ENCODE measurements at places on chromosomes 3 and 15.
A peak's percentile ranks its signal among the peaks of the same experiment; 100 is the strongest.

DNA sequence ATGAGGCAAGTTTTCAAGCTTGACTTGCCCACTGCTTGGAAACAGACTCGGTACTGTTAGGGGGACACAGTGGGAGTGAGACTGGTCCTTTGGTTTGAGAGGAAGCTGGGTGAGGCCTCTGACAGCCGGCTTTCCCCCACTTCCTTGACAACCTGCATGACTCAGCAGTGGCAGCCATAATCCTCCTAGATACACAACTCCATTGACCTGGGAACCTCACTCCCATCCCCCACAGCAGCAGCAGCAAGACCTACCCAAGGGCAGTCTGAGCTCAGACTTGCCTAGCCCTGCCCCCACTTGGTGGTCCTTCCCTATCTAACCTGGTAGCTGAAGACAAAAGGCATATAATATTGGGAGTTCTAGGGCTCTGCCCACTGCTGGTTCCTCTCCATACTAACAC, 1043.5 kb upstream of the ALCAM start:
- no peak for DNase-seq

GRCh38 chr15:45628136-45628535, 6.7 kb upstream of the SQOR start:
- DNase-seq: no peak

DNA sequence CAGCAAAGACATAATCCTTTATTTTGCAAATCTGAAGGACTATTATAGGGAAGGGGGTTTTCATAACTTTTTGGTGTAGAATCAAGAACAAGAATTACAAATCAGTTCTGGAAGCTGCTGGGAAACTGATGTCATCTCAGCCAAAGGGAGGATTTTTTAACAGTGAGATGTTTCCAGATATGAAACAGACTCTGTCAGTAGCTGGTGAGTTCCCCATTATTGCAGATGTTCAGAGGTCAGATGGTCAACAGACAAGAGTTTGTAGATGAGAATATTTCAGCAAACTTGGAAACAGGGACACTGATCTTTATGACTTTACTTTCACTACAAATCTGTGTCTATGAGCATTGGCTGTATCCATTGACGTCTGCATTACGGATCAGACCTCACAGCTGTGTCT, 71.9 kb upstream of the LPP start:
- DNase-seq: peak; percentile 36

DNA sequence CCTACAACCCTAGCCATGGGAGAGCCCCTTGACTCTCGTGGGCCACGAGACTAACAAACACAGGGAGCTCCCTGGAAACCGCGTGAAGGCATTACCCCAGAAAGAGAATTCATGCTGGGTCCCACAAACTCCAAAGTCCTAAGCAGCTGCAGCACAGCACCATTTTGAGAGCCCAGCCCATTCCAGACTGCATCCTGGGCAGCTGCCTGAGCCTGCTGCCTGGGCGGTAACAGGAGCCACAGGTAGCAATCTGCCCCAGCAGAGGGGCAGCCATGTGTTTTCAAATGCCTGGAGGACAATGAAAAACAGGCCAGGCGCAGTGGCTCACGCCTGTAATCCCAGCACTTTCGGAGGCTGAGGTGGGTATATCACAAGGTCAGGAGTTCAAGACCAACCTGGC, 62.9 kb upstream of the TBC1D23 start:
- DNase-seq: no peak

DNA sequence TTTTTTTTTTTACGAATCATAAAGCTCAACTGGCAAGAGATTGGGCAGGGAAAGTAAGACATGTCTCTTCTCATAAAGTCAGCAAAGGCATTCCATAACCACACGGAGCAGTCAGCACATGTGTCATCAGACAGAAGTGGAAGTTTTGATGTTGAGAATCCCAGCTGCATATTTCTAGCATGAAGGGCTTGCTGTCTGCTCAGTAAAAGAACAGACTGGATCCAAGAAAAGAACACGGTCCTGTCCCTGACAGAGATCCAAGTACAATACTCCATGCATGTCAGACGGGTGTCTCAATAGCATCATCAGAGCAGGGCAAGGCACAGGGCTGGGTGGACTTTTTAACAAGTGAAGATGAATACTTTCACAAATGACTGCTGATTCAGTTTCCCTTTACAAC, 38.2 kb downstream of the ABI3BP start:
- no peak for DNase-seq

DNA sequence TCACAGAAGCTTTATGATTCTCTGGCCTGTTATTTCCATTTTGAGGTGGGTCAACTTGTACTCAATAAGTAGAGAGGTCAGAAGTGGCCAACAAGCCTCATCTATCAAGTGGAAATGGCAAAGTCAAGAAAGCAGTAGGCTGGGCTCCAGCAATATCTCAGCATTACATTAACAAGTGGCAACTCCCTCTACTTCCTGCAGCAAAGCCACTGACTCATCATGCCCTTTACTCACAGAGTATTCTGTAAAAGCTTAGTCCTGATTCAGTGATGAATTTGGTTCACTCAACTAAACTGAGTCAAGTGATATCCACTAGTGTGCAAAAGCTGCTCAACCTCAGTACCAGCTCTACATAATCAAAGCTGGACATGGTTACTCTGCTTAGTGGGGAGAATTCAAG, 954.6 kb downstream of the EPHA3 start:
- peak; percentile 0 for DNase-seq

GRCh38 chr15:81653259-81653658, 279.2 kb upstream of the TMC3 start:
- peak; percentile 28 for DNase-seq

GRCh38 chr3:69368129-69368741, 17.7 kb downstream of the FRMD4B start:
- peak; percentile 29 for DNase-seq

DNA sequence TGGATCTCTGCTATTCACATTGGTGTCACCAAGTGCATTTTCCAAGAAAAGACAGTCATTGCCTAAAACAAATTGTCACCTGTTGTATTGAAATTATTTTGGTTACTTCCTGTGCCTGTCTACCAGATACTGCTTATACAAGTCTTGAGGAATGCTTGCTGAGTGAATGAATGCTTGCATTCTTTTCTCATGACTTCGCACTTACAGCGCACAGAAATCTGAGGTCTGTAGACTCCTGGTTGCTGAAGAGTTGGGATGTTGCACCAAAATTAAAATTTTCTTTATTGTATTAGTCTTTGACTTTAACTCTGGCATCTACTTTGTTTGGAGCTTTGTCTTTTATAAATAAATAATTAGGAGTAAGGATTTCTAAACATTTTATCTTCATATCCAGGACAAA, 28.4 kb downstream of the SH3GL3 start:
- no peak for DNase-seq

DNA sequence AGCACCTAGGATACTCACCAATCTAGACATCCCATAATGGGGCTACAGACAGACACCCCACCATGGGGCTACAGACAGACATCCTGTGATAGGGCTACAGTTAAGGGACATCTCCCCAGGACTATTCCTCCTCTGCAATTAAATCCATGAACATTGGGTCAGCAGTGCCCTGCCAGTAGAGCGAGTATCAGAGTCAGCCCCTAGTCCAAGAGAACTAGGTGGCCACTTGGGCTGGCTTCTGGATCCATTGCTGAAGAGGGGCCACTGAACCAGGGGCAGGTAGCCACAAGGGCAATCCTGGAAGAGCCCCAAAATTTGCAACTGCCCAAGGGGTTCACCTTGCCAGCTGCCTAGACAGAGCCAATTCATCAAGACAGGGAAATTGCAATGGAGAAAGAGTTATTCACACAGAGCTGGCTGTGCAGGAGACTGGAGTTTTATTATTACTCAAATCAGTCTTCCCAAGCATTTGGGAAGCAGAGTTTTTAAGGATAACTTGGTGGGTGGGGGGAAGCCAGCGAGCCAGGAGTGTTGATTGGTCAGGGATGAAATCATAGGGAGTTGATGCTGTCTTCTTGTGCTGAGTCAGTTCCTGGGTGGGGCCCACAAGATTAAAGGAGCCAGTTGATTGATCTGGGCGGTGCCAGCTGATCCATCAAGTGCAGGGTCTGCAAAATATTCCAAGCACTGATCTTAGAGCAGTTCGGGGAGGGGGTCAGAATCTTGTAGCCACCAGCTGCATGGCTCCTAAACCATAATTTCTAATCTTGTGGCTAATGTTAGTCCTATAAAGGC, 170.2 kb upstream of the SMAD3 start:
- no peak for DNase-seq

DNA sequence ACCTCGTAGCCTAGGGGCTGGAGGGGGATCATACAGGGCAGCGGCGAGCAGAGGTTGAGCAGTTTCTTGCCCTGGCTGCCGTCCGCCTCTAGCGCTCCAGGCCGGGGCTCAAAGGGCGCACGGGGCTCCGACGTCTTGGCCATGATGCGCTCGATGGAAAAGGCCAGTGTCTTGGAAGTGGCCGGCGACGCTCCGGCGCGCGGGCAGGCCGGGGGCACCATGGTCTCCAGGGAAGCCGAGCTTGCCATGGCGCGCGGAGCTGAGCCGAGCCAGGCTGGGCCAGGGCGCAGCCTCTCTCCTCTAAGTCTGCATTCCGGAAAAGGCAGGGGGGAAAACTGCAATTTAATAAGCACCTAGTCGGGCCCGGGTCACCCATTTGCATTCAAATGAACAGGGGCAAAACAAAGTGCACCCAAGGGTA, 719 bp downstream of the FEZF2 start:
- DNase-seq: no peak

DNA sequence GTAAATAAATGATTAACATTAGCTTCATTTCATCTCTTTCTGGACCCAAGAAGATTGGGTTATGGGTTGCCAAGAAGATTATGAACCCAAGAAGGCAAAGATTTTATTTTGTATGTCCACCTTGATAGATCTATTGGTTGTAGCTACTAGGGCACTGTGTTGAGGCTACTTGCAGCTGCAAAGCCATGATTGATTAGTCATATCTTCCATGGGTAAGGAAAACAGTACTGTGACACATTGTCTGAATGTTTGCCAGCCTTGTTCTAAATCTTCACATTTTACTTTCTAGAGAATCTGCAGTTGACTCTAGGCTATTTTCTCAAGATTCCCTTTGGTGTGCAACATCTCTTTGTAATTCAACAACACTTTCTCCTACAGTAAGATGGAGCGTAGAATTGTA, 229.2 kb upstream of the KCNH8 start:
- DNase-seq: no peak

GRCh38 chr3:158026236-158026635, 80.0 kb downstream of the SHOX2 start:
- no peak for DNase-seq

GRCh38 chr15:60183366-60183765, 179.3 kb downstream of the FOXB1 start:
- DNase-seq: no peak

DNA sequence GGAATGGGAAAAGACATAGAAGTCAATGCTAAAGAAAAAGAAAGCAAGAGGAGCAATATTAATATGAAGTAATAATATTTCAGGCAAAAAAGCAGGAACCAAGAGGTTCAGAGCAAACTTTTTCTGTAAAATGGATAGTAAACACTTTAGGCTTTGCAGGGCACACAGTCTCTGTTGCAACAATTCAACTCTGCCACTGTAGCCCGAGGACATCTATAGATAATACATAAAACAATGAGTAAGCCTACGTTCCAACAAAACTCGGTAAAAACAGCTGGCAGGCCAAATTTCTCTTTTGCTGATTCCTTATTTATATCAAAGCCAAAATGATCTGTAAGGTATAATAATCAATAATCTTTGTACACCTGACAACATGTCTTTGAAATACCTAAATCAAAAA, 56.8 kb downstream of the SMAD6 start:
- DNase-seq: no peak

GRCh38 chr15:59605994-59606393, 5.6 kb upstream of the GCNT3 start:
- DNase-seq: no peak

- DNase-seq: no peak
Measured at GRCh38 chr3:133047980-133048379, 9.8 kb downstream of the TMEM108 start.

GRCh38 chr15:71757741-71758530, 52.4 kb upstream of the NR2E3 start:
- DNase-seq: no peak

- peak; percentile 58 for DNase-seq
Measured at GRCh38 chr3:12222775-12223485, 64.2 kb upstream of the TIMP4 start.

DNA sequence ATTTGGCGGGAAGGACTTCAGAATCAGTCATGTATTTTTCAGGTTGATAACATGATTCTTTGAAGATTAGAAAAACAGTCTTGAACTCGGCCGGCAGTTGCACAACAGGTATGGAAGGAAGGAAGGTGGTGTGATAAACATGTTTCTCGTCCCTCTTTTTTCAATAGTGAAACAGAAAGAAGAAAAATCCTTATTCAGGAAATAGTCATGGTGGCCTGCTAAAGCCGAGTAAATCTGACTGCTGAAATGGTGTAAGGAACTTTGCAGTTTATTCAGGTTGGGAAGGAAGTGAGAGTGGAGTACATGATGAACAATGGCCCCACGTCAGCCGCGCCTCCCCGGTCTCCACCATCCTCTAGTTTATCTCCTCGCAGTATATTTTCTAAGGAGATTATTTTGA, 6.7 kb downstream of the RASGRP1 start:
- DNase-seq: peak; percentile 20

GRCh38 chr3:48110463-48110862, 77.8 kb downstream of the CDC25A start:
- no peak for DNase-seq

GRCh38 chr3:8793242-8793641, 23.8 kb upstream of the OXTR start:
- DNase-seq: no peak

GRCh38 chr3:49410066-49410845, 1.5 kb downstream of the RHOA start:
- DNase-seq: no peak

Data from suppressor macrophage treated with lipopolysaccharide for 1 hour (primary cell).